Activated naive CD8-positive, alpha-beta T cell treated with anti-CD3 and anti-CD28 coated beads, Interleukin-2, amount 50 U/mL, for 24 hours (primary cell): ENCODE measurements at places on chromosomes 5 and 9.

DNA sequence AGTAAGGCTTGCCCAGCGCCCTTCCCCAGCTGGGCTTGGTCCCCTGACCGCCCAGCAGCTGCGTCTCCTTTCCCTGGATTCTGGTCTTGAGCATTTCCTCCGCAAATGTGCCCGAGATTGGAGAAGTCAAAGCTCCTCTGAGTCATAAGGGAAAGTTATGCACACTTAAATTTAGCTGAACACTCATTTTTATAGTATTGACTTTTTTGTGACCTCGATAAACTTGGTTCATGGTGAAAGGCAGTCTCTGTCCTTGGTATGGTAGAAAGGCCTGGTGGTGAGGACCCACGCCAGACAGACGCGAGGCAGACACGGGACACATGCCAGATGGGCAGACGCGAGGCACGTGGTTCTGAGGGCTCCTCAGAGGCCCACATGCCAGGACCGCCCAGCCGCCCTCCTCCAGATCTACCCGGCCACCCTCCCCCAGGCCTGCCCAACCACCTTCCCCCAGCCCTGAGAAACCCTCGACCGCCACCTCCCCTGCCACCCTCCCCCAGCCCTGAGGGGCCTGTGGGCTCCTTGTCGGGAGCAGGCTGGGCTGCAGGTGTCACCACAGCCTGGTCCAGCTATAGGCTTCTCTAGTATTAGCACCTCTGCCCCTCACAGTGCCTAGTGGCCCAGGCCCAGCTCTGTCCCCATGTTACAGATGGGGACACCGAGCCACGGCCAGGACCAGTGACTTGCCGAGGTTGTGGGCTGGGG, 60.9 kb upstream of the CACNA1B start:
- no peak for DNase-seq

DNA sequence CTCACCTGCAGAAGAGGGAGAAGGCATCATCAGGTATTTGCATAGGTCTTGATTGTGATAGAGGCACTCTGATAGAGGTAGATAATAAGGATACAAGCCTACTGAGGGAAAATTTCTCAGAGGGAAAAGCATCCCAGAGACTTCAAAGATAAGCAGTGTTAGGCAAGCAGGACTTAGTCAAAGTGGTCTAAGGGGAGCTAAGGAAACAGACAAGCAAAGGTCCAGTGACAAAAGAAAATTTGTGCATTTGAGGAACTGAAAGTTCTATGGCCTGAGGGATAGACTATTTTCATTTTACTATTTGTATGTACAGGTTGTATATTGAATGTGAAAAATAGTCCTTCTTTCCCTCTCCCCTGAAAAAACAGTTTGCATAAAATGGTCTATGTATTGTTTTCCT, 27.4 kb downstream of the OXCT1 start:
- no peak for DNase-seq

GRCh38 chr5:80667384-80667783, 12.6 kb upstream of the DHFR start:
- no peak for DNase-seq

- no peak for DNase-seq
Measured at GRCh38 chr5:81316571-81316970, 15.2 kb downstream of the ZCCHC9 start.

- DNase-seq, result no peak
Measured at GRCh38 chr5:8033261-8033660, 164.3 kb downstream of the MTRR start.

DNA sequence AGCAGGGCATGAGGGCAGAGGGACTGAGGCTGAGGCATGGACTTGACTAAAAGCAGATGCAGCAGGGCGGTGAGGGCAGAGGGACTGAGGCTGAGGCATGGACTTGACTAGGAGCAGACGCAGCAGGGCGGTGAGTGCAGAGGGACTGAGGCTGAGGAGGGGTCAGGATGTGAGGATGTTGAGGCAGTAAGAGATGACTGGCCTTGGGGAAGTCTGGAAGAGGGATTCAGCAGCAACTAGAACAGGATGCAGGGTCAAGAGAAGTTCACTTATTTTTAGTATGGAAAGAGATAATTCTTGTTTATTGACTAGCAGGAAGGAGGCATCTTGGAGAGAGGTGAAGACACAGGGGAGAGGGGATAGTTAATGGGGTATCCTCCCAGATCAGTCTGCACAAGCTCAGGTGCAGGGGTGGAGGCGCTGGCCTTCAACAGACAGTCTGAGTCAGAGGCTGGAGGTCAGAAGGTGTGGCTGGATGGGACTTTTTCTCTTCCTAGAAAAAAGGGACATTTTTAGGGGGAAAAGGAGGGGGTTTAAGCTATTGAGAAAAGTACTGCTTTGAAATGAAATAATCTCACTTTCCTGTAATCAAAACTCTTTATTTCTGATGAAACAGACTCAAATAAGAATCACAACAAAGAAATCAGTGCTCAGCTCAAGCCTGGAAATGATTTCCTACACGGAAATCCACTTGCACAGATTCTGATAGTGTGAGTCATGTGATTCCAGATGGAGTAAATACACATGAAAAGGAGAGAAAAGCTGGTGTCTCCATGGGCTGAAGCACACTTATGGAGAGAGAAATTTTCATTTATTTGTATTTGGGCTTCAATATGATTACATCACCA, 130.9 kb downstream of the PALM2AKAP2 start:
- no peak for DNase-seq

DNA sequence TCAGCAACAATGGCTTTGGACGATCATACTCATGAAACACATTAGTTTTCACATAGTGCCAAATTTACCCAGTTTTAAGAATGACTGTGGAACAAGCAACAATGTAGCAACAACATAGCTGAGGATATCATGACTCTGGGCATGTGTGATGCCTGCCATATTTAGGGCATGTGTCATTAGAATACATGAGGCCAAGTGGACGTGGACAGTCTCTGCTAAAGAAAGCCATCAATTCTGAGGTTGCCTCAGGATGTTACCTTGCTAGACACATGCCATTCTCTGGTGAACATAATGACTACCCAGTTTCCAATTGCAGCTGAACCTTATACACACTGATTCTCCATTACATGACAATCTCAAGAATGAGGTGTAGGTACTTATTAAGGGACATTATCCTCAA, 103.3 kb upstream of the ADAMTS19 start:
- no peak for DNase-seq

GRCh38 chr9:110258690-110259091, 2.4 kb upstream of the TXN start:
- DNase-seq, result no peak

- no peak for DNase-seq
Measured at GRCh38 chr5:34738381-34738780, 82.3 kb downstream of the RAI14 start.

GRCh38 chr5:41009232-41009631, 61.9 kb downstream of the MROH2B start:
- DNase-seq, result no peak

DNA sequence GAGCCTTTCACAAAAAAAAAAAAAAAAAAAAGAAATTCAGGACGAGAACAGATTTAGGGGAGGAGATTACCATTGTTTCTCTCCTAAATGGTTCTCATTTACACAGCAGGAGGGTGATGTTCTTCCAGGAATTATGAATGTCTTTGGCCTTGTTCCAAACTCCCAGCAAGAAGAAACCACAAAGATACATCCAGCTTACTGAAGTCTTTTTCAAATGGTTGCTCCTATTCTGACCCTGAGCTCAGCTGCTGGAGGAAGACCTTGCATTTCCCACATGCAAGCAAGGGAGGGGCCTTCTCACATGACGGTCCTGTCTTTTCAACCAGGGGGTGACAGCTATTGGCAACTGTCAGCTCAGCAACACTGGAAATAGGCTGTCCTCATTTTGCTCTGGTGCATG, 203.0 kb upstream of the VLDLR start:
- no peak for DNase-seq

DNA sequence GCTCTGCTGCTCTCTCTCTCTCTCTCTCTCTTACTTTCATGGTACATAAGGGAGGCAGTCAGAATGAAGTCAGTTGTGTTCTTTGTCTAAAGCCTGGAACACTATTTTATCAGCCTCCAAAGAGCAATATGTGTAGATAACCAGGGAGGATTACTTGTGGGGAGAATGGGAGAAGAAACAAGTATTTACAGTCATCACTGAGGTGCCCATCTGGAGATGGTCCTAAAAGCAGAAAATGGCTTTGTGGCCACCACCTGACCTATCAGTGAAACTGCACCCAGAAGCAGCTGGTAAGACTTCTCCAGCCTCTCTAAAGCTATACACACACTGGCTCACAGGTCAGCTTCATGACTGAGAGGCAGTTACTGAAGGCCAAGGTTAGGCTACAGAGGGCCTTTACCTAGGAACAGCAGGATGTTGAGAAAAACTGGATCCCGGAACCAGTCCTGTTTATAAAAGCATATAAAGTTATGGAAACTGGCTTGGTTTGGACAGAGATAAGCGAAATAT, 75.1 kb downstream of the MRPS27 start:
- DNase-seq, result no peak

DNA sequence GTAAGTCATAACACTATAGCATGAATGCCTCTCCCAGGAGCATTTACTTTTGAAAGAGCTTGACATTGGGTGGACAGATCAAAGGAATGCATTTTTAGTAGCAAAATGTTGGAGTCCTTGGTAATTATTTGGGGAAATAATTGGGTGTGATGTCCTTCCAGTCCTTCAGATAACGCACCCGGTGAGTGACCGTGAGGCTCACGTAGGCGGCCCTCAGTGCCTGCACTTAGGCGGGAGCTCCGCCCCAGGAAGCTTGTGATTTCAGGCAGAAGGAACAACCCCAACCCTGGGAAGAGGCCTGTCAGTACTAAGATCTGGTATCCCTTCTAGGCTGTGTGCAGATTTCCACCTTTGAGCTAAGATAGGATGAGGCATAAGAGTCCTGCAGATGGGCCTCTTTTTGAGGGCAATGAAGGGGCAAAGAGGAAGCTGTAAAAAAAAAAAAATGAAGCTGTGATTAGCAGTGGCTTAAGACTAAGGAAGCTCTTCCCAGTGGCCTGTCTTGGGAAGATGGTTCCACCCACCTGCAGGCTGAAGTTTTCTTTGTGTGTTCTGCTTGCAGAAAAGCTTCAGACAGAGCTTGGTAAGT, 14.9 kb downstream of the BTNL9 start:
- no peak for DNase-seq

DNA sequence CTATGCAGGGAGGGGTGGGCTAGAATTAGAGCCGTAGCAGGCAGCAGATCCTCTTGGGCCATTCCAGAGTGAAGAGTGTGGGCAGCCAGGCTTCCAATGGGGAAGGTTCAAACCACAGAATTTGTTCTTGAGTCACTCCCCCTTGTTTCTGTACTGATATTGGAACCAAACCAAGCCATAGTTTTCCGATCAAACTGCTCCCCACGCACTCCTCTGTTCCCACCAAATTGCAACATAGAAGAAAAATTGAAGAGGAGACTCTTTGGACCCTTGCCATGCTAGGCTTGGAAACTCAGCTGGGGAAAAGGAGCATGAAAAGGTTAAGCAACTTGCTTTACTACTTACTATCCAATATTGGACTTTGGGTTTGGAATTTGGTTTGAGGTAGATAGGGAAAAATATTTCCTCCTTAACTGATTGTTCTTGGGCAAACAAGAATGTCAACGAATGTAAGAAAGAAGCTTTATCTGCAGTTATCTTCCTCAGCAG, 165.8 kb upstream of the NR3C1 start:
- DNase-seq, result no peak

GRCh38 chr5:11289733-11290132, 528.7 kb upstream of the DAP start:
- no peak for DNase-seq

GRCh38 chr5:40475561-40475960, 204.2 kb upstream of the PTGER4 start:
- DNase-seq, result no peak

DNA sequence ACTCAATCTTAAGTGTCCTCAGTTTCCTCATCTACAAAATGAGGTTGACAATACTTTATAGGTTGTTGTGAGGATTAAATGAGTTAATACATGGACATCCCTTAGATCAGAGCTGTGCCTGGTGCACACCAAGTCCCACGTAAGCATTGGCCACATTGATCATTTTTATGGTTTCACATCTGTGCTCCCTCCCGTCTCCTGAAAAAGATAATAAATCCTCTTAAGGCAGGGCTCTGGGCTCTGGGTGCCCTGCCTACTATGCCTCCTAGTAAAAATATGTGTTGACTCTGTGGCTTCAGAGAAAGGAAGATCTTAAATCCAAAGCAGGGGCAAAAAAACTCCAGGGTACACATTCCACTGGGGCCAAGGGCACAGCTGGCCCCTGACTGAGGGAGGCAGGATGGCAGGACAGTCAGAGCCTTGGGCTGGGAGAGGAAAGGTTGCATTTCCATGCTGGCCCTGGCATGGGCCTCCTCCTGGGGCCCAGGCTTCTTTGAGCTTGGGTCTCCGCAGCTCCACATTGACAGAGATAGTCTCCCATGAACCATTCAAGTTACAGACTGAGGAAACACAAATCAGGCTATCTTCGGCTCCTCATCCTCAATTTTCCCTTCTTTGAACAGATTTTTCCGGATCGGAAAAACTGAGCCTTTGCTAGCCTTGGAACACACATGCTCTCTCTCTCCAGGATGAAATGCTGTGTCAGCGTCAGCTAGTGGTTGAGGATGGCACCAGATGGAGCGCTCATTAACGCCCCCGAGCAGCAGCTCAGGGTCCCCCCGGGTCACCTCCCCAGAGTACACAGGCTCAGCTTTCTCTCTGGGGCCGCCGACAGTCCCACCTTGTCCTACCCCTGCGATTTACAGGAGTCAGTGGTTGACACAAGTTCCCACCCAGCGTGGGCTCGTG, 22.4 kb upstream of the KIF12 start:
- no peak for DNase-seq

DNA sequence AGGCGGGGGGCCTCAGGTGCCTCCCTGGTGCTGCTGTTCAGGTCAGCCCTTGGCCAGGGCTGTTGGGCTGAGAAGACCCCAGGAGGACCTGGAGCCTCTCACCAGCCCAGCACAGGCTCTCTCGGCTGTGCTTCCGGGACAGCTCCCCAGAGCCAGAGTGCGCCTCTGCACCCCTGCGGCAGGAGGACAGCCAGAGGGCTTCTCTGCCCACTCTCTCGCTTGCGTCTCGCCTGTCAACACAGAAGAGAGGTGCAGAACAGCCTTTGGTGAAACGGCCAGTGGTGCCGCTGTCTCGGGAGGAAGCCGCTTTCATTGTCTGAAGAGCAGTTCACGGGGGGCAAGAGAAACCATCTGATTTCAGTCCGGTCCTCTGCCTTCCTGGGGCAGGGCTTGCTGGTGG, 3.8 kb upstream of the NACC2 start:
- DNase-seq, result no peak

DNA sequence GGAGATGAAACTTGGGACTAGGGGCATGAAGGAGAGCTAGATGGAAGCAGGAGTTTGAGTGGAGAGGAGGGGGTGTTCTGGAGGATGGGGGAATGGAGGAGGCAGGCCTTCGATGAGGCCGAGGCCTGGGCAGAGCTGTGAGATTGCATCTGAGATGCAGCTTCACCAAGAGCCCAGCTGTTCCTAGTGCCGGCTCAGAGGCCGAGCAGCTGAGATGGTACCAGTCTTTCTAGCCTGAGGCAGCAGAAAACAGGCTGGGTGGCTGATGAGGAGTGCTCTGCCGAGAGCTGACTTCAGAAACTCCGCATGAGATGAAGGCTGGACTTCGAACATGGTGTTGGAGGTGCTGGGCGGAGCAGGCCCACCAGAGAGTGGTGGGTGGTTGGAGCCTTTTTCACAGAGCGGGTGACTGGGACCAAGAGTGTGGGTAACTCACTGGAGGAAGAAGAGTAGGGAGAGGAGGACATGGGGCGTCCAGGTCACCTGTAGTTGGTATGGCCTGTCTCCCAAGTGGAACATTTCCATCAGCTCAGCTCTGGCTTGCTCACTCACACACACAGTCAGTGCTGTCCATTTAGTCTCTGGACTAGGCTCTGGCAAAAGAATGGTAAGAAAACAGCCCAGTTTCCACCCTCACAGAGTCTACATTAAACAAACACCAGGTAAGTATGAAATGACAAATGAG, 54.7 kb downstream of the TMOD1 start:
- DNase-seq, result no peak
